ENCODE measurements at places on chromosomes 2 and 18.

- DNase-seq: no peak
Observed at GRCh38 chr2:204453730-204454167, 91.5 kb upstream of the PARD3B start.

- no peak for DNase-seq
Observed at GRCh38 chr18:36349552-36349951, 52.0 kb downstream of the FHOD3 start.

- DNase-seq: no peak
Observed at GRCh38 chr2:72539071-72539552, 286.7 kb downstream of the EXOC6B start.

DNA sequence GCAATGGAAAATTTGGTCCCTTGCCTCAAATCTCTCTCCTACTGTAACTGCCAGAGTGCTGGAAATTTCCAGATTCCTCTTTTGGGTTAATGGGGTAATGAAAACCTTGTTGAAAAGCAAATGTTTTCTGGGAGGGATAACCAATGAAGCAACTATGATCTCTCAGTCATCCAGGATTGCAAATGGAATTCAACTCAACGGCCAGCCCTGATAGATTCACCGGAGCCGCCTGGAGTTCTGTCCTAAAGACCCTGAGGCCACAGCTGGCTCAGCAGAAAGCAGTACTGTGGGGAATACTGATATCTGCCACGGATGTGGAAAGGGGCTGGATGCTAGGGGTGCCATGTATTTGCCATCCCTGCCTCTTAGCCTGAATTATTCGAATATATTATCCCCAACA, 167.8 kb downstream of the NRP2 start:
- DNase-seq: no peak

DNA sequence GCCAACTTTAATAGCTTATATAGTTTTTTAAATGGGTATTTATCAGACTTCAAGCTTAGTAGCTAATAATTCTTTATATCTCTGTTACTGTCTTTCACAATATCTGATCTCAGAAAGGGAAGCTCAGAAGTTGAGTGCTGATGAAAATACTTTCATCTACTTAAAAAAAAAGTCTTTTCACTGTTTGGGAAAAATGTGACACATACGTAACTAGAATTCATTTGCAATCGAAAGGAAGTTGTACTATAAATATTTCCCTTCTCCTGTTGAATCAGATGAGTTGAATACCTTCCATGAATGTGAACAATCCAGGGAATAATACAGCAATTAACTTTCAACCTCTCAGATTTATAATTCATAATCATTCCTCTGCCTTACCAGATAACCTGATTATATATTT, 811 bp upstream of the SCG2 start:
- DNase-seq: no peak

- DNase-seq: no peak
Observed at GRCh38 chr2:154638783-154639182, 59.7 kb upstream of the KCNJ3 start.

DNA sequence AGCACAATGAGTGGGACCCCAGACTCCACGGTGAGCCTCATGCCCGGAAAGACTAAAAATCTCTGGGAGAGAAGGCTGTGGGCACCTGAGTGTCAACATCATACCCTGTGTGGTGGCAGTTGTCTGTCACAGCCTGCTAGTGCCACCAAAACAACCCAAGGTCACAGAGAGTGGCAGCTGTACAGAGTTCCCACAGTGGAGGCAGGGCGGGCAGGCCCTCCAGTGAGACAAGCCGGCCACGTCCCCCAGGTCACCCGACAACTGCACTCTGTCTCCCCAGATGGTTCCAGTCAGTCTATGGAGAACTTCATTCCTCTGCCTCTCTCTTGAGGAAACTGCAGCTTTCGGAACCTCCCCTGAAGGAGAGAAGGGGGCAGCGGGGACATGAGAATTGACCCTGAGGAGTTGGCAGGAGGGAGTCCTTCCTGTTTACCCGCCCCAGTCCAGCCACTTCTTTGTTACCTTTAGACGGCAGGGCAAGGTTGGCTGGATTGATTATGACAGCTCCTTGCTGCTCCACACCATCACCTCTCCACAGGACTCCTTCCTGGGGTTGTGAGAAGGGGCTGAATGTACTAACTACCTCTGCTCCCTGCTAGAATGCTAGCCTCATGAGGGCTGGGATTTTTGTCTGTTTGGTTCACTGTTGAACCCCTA, 11.3 kb upstream of the FIGLA start:
- no peak for DNase-seq

Data from substantia nigra (tissue), 51 donors.